ENCODE measurements at places on chromosomes 2 and 18.

- H3K27me3 ChIP-seq, result peaks cover 8% of the 10 kb centered on the region
- no peaks in the 10 kb centered on the region for H3K4me1 ChIP-seq
- H3K36me3 ChIP-seq, result no peaks in the 10 kb centered on the region
- H3K4me3 ChIP-seq, result no peak overlapping the region
- DNase-seq, result no peak
Observed at GRCh38 chr2:237269138-237269875, 144.7 kb downstream of the COL6A3 start.

GRCh38 chr2:201880579-201880978 is 74.2 kb downstream of the CDK15 start:
- H3K4me3 ChIP-seq, result no peak overlapping the region
- no peaks in the 10 kb centered on the region for H3K36me3 ChIP-seq
- no peak overlapping the region for H3K27ac ChIP-seq
- peaks cover 6% of the 10 kb centered on the region for H3K4me1 ChIP-seq
- no peak for DNase-seq
- H3K27me3 ChIP-seq, result peaks cover 32% of the 10 kb centered on the region

- H3K4me3 ChIP-seq, result no peak overlapping the region
- no peaks in the 10 kb centered on the region for H3K27me3 ChIP-seq
- no peaks in the 10 kb centered on the region for H3K36me3 ChIP-seq
- no peak overlapping the region for H3K27ac ChIP-seq
- peak; percentile 62 for DNase-seq
Observed at GRCh38 chr2:171416009-171416926, 17.5 kb downstream of the METTL8 start.

DNA sequence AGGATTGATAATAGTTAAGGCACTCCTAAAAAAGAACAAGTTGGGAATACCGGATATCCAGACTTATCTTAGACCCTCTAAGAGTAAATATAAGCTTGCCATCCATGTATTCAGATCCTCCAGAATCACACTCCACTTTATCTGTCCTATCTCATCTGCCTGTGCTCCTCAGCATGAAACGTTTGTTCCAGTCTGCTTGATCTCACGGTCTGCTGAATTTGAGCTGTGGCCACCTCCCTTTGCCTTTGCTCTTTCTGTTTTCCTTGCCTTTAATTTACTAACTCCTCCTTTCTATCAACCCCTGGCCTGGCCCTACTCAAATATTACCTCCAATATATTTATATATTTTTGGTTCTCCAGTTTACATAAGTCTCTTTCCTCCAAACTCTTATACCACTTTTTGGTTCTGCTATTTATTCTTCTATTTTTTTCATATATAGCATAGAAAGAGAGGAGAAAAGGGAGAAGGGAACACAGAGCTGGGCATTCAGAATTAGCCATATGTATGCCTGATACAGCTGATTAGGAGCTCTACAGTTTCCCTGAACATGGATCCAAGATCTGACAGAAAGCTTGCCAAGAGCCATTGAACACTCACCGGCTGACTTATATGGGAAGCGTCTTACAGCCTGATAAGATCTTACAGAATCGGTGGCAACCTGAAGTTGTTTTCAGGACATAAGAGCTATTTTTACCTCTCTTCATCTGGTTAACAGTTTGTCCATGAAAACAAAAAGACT is 21.8 kb upstream of the DNAJC27 start:
- H3K27ac ChIP-seq, result no peak overlapping the region
- H3K4me3 ChIP-seq, result no peak overlapping the region
- H3K36me3 ChIP-seq, result no peaks in the 10 kb centered on the region
- DNase-seq, result no peak

- H3K4me1 ChIP-seq, result no peaks in the 10 kb centered on the region
- no peak overlapping the region for H3K27ac ChIP-seq
- H3K36me3 ChIP-seq, result peaks cover 26% of the 10 kb centered on the region
Observed at GRCh38 chr2:201761101-201761500, 19.6 kb downstream of the ALS2 start.

DNA sequence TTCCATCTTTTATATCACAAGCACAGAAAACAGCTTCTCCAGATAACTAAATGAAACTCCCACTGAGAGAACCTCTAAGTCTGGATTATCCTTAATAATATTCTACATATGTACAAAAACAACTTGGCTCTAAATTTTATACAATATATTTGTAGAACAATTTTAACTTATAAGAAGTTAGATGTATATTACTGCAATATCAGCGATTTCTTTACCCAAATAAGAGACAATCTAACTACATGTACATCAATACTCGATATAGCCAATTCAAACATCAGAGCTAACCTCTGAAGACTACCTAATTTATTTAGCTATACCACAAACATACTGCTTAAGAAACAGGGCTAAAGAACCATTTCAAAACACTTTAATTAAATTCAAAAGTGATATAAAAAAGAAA is 148.6 kb downstream of the ROCK1 start:
- no peak overlapping the region for H3K4me3 ChIP-seq
- H3K36me3 ChIP-seq, result peaks cover 64% of the 10 kb centered on the region
- H3K27ac ChIP-seq, result no peak overlapping the region
- H3K27me3 ChIP-seq, result no peaks in the 10 kb centered on the region

GRCh38 chr2:191885098-191885497 is 38.2 kb upstream of the CAVIN2 start:
- no peaks in the 10 kb centered on the region for H3K27me3 ChIP-seq
- no peak overlapping the region for H3K27ac ChIP-seq
- H3K36me3 ChIP-seq, result no peaks in the 10 kb centered on the region
- no peak overlapping the region for H3K4me3 ChIP-seq
- DNase-seq, result no peak

GRCh38 chr2:26558271-26559043 is 80.5 kb upstream of the OTOF start:
- H3K4me1 ChIP-seq, result peaks cover 12% of the 10 kb centered on the region
- no peak overlapping the region for H3K27ac ChIP-seq
- H3K4me3 ChIP-seq, result no peak overlapping the region
- H3K27me3 ChIP-seq, result peaks cover 39% of the 10 kb centered on the region
- DNase-seq, result no peak
- H3K36me3 ChIP-seq, result no peaks in the 10 kb centered on the region

GRCh38 chr18:75201282-75202270 is 7.4 kb downstream of the PTGR3 start:
- H3K4me1 ChIP-seq, result peaks cover 20% of the 10 kb centered on the region
- H3K36me3 ChIP-seq, result peaks cover 14% of the 10 kb centered on the region
- H3K27me3 ChIP-seq, result no peaks in the 10 kb centered on the region
- DNase-seq, result no peak
- no peak overlapping the region for H3K27ac ChIP-seq
- H3K4me3 ChIP-seq, result no peak overlapping the region

DNA sequence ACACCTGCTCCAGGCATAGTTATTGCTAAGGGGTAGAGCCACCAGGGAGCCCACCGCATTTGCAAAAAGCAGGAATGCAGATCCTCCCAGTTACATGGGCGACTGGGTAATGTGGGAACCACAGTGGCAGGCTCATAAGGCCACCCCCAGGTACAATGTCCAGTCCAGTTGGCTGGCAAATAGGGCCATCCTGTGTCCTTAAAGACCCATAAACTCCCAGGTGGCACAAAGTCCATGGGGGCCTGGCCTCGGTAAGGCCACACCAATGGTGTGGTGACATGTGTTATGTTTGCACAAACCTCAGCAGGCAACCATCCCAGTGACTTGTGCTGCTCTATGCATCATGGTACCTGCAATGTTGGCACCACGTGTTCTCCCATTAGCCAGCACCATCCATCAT is 283.6 kb upstream of the GYPC start:
- no peak for DNase-seq
- no peak overlapping the region for H3K4me3 ChIP-seq
- no peaks in the 10 kb centered on the region for H3K27me3 ChIP-seq
- H3K4me1 ChIP-seq, result no peaks in the 10 kb centered on the region
- no peaks in the 10 kb centered on the region for H3K36me3 ChIP-seq

DNA sequence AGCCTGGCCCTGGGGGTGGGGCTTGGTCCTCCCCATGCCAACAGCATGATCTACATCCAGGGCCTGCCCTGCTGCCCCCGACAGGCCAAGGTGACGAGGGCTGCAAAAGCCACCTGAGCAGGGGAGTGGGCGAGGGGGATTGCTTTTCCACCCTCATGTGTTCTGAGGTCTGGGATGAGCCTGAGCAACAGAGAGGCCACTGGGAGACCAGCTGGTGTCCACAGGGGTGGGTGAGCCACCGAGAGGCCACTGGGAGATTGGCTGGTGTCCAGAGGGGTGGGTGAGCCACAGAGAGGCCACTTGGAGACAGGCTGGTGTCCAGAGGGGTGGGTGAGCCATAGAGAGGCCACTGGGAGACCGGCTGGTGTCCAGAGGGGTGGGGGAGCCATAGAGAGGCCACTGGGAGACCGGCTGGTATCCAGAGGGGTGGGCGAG is 147.4 kb upstream of the GPC1 start:
- H3K4me3 ChIP-seq, result no peak overlapping the region
- H3K36me3 ChIP-seq, result no peaks in the 10 kb centered on the region
- H3K4me1 ChIP-seq, result no peaks in the 10 kb centered on the region
- no peaks in the 10 kb centered on the region for H3K27me3 ChIP-seq
- no peak for DNase-seq

GRCh38 chr2:233156001-233156400 is 95.5 kb upstream of the ATG16L1 start:
- peaks cover 81% of the 10 kb centered on the region for H3K36me3 ChIP-seq
- H3K27me3 ChIP-seq, result no peaks in the 10 kb centered on the region
- no peak for DNase-seq

DNA sequence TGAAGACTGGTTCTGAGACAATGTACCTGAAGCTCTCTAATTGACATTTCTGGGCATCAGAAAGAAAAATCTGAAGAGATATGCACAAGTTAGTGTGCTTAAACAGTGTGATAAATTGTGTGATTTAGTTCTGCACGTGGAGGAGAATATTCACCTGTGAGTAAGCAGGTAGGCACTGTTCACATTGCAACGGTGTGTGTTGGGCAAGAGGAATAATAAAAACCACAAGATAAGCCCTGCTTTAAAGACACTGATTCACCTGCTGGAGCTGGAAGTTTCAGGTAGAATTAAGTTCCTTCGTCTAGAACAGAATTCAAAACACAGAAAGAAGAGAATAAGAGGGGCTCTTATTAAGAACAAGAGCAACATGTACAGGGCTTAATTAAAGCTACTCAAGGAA is 864.3 kb upstream of the SOX11 start:
- no peak overlapping the region for H3K27ac ChIP-seq
- no peaks in the 10 kb centered on the region for H3K36me3 ChIP-seq
- no peaks in the 10 kb centered on the region for H3K4me1 ChIP-seq
- no peaks in the 10 kb centered on the region for H3K27me3 ChIP-seq
- DNase-seq, result no peak

- peaks cover 12% of the 10 kb centered on the region for H3K4me1 ChIP-seq
- H3K4me3 ChIP-seq, result peak overlapping the region; percentile 46
- H3K36me3 ChIP-seq, result no peaks in the 10 kb centered on the region
- peak; percentile 12 for DNase-seq
- H3K27ac ChIP-seq, result no peak overlapping the region
- H3K27me3 ChIP-seq, result peaks cover 10% of the 10 kb centered on the region
Observed at GRCh38 chr18:48007955-48008701, 77.7 kb upstream of the SMAD2 start.

DNA sequence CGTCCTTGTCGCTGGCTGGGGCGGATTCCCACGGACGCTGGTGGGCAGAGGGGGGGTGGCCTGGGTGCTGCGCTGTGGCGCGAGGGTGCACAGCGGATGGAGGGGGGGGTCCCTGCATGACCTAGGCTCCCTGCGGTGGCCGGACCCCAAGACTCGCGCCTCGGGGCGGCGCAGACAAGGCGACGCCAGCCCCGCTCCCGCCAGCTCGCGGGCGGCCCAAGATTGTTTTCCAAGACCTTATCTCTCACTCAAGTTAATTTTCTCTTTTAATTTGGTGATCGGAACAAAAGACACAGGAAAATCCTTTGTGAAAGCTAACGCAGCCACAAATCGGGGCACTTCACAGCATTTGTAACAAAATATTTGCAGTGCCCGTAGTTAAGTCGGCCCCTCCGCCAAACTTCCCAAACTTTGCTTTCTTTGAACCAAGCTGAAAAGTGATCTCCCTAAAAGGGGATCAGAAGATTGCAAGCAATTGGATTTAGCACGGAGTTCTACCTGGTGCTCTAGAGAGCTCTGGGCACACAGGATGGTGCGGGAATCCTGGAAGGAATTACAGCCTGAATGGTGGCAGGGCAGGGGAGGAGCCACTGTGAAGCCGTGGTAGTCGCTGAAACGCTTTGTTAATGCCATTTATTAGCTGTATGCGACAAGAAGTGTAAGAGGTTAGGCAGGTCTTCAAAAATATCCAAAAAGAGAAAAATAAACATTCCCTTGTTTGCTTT is 4.8 kb upstream of the ID2 start:
- H3K27ac ChIP-seq, result no peak overlapping the region
- no peaks in the 10 kb centered on the region for H3K36me3 ChIP-seq
- peaks cover 40% of the 10 kb centered on the region for H3K27me3 ChIP-seq
- no peak overlapping the region for H3K4me3 ChIP-seq
- H3K4me1 ChIP-seq, result peaks cover 44% of the 10 kb centered on the region
- DNase-seq, result no peak

- no peak overlapping the region for H3K4me3 ChIP-seq
- H3K4me1 ChIP-seq, result no peaks in the 10 kb centered on the region
- H3K27ac ChIP-seq, result no peak overlapping the region
- H3K36me3 ChIP-seq, result no peaks in the 10 kb centered on the region
- DNase-seq, result no peak
- no peaks in the 10 kb centered on the region for H3K27me3 ChIP-seq
Observed at GRCh38 chr2:79757526-79757925, 244.7 kb downstream of the CTNNA2 start.

GRCh38 chr2:48787580-48787979 is 32.1 kb upstream of the LHCGR start:
- no peaks in the 10 kb centered on the region for H3K4me1 ChIP-seq
- H3K27me3 ChIP-seq, result peaks cover 3% of the 10 kb centered on the region
- H3K4me3 ChIP-seq, result no peak overlapping the region
- no peak for DNase-seq
- H3K36me3 ChIP-seq, result no peaks in the 10 kb centered on the region
- no peak overlapping the region for H3K27ac ChIP-seq

DNA sequence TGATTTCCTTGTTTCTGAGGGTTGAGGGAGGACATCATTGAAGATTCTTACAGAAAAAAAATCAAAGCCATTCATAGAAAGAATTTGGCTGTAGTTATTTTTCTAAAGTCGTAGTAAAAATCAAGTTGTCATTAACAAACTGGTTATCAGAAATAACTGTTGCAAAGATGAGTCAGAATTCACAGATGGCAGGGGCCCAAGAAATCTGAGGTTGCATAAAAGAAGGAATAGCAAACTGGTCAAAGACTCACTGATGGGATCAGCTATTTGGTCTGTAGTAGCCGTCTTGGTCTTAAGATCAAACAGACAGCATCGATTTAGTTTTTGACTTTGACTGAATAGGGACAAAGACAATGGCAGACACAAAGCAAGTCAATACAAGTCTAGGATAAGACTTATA is 334.3 kb downstream of the FIGN start:
- no peak overlapping the region for H3K4me3 ChIP-seq
- DNase-seq, result no peak
- no peaks in the 10 kb centered on the region for H3K36me3 ChIP-seq
- no peaks in the 10 kb centered on the region for H3K4me1 ChIP-seq
- H3K27ac ChIP-seq, result no peak overlapping the region

GRCh38 chr2:177204417-177204816 is 8.2 kb upstream of the HNRNPA3 start:
- no peaks in the 10 kb centered on the region for H3K27me3 ChIP-seq
- no peaks in the 10 kb centered on the region for H3K36me3 ChIP-seq
- DNase-seq, result no peak
- H3K4me3 ChIP-seq, result no peak overlapping the region

All from CD4-positive, alpha-beta T cell (primary cell).